ENCODE measurements at places on chromosomes 7 and 10.

GRCh38 chr7:151924001-151924400 lies 32.2 kb upstream of the GALNTL5 start:
- no peak for DNase-seq

DNA sequence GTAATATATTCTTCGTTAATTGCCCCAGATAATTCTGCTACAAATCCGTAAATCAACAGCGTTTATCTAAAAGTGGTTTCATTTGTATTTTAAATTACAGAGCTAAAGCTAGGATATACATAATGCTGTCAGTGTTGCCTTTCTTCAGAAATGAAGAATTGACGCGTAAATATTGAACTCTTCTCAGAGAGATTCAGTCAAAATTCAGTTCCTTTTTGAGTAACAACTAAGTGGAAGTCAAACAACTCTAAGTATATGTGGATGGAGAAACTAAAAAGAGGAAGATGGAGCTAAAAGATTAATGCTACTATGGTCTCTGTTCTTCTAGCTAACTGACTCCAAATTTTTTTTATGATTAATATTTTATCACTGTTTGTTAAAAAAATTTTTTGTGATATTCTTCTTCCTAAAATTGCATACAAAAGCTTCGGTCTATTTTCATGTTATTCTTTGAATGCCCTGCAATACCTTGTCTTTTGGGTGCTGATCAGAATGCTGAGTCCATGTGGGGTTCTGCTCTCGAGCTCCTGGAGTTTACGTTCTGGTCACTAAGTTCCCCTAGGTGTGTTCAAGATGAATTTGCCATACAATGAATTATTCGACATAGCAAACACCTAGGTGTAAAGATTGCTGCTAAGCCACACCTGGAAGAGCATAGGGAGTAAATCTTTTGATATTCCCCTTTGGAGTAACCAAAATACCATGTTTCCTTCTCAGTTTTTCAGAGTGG lies 20.7 kb downstream of the MDFIC start:
- no peak for DNase-seq

- DNase-seq, result peak; percentile 48
Observed at GRCh38 chr7:137454246-137454724, 110.8 kb upstream of the PTN start.

DNA sequence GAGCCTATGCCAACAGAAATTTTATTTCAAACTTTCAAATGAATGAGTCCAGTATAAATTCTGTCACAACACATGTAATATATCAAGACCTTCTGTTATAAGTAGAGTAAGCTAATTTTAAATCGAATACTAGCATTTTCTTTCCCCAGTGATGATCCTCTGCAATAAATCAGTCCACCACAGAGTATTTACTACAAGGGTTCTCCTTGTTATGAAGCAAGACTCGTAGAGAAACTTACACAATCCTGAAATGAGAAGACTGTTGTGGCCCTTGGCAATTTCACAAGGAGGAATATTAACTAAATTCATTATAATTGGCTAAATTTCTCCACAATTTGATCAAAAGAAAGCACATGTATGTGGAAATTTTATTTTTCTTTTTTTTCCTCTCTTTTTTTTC lies 312.4 kb upstream of the DGKB start:
- no peak for DNase-seq

- peak; percentile 15 for DNase-seq
Observed at GRCh38 chr7:93442478-93443224, 131.9 kb downstream of the CALCR start.

GRCh38 chr7:157462840-157463239 lies 126.0 kb downstream of the DNAJB6 start:
- DNase-seq, result no peak

GRCh38 chr7:121397361-121397760 lies 1.3 kb upstream of the FAM3C start:
- DNase-seq, result no peak
